ENCODE measurements at places on chromosomes 6 and 20.

GRCh38 chr6:100968949-100969348 lies 87.8 kb upstream of the ASCC3 start:
- DNase-seq = peak; percentile 31

DNA sequence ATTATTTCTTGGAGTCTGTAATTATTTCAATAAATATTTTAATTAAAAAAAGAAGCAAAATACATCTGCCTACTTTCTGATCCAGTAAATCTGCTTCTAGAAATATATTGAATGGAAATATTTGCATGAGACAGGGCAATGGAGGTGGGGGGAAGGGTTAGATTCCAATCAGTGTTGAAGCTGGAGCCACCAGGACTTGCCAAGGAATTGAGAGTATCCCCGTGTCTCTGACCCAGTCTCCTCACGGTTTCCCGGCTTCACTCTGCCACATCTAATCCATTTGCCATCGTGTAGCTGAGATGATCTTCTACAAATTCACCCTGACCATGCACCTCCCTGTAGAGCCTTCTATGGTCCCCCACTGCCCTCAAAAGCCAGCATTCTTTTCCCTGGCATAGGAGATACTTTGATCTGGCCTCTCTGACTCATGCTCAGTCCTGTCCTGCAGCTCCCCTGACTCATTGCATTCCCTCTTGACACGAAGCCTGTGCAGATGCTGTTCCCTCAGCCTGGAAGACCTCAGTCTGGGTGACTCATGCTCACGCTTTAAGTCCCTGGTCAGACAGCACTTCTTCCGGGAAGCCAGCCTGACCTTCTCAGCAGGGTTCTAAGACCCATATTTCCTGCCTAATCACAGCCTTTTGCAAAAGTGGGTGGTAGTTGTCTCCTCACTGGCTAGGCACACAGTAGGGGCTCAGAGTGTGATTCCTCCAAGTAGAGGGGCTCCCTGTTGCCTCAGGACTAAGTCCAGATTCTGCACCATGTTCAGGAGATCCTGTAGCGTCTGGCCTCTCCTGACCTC lies 23.0 kb upstream of the FKBP1A start:
- DNase-seq = no peak

DNA sequence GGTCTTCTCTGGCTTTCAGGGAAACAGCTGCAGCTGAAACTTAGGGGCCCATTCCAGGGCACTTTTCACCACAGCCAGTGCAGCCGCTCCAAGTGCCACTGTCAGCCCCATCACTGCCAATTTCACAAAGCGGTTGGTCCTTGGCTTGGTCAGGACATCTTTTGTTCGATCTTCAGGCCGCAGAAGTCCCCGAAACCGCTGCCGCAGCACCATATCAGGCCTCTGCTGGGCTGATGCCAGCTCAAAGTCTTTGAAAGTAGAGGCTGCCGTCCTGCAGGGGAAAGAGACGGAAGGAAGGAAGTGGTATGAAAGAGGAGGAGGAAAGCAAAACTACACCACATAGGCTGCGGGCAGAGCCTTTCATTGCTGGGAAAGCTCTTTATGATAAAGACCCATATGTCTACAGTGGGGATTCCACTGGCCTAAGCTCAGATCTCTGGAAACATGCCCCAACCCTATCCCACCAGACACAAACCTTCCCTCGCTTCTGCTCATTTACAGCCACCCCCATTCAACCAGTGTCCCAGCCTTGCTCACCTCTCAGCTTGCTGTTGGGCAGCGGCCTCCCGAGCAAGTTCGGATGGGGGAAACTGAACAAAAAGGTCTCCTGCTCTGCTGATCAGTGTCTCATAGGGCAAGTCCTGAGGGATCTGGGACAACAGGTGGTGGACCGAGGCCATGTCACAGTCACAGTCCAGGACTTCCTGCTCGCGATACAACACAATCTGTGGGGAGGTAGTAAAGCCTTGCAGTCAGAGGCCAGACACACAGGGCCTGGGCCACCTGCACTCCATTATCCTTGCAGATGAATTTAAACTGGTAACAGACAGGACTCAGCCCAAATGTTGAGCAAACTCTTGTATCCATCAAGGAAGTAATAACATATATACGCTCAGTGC lies 23.5 kb downstream of the TBC1D20 start:
- peak; percentile 86 for DNase-seq

DNA sequence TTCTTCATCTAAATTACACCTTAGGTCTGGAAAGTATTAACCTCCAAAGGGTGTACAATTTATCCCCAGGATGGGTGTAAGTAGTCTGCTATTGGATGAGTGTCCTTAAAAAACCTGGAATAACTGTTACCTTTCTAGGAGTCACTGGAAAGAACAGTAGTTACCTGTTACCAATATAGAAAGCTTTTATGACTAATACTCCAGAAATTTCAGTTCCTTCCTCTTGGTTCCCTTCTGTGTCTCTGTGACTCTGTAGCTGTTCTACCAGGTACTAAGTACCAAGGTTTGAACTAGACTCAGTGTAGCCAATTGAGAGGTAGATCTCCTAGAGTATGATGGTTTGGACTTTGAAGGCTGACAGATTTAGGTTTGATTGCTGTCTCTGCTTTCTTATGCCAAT lies 47.0 kb upstream of the TBX18 start:
- DNase-seq = no peak

DNA sequence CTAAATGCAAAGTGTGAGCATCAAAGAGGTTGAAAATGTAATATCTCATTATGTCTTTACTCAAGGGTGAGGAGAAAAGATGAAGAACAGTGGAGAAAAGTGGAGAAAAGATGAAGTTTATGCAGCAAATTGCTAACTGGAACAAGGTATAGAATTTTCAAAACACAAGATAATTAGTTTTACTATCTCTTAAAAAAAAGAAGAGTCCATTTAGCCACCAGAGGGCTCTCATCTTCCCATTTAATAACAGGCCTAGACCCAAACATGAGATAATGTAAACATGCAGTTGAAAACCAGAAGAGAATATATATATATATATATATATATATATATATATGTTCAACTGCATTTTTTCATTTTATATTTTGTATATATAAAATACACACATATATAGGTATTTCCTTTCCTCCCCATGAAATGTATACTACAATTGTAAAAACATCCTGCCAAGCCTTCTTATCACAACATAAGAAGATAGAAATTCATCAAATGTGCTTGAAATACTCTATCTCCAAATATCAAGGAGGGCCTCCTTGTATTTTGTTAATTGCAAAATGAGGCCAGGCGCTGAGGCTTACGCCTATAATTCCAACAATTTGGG lies 78.4 kb downstream of the ADTRP start:
- peak; percentile 49 for DNase-seq

- DNase-seq = peak; percentile 66
These were observed 123.0 kb downstream of the SLC16A10 start for GRCh38 chr6:111210194-111210728.

GRCh38 chr20:33561692-33562601 lies 72.1 kb downstream of the CBFA2T2 start:
- no peak for DNase-seq

DNA sequence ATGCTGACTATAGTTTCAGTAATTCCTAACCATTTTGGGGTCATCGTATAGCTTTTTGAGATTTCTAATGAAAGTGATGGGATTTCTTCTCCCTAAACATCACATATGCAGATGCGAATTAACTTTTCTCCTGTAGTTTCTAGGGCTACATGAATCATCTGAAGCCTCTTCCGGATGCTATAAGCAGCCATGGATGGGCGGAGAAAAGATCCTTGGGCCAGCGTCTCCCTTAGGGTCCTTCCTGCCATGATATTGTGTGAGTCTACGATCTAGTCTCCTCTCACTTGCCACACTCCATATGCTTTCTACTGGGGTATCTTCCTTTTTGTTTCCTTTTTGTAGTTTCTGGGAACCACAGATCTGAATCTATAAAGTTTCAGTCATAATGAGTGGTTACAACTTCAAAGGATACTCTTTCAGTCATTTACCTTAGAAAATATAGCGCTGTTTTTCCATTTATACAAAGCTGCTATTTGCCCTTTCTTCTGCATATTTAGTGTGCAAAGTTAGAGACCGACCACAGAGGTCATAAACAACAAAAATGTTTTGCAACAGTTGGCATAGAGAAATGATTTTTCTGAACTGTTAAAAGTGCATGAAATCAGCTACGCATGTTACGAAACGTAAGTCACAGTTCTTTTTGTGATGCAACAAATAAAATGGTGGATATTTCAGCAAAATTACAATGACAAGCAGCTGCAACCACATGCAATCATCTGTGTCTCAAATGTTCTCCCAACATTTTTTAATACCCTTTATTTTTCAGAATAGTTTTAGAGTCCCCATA lies 396.2 kb upstream of the SLC35B3 start:
- DNase-seq = no peak

GRCh38 chr6:96947055-96947454 lies 22.5 kb downstream of the KLHL32 start:
- DNase-seq = no peak

GRCh38 chr6:123904228-123904627 lies 100.6 kb downstream of the NKAIN2 start:
- DNase-seq = no peak

- DNase-seq = no peak
These were observed 81.7 kb upstream of the MAFB start for GRCh38 chr20:40770564-40771307.

GRCh38 chr20:34859367-34859766 lies 13.3 kb downstream of the GGT7 start:
- no peak for DNase-seq

DNA sequence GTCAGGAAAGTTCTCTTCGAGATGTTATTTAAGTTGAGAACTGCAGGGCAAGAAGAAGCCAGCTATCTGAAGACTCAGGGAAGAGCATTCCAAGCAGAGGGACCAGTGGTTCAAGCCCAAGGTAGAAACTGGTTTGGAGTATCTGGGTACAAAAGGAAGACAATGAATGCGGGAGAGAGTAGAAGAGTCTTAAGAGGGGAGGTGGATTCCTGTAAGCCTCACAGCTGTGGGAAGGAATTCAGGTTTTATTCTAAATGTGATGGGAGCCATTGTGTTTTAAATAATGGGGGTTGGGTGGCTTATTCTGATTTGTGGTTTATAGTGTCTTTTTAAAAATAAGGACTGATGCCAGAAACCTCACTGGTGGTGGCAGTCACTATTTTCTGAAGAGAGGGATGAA lies 37.6 kb upstream of the TENT5A start:
- no peak for DNase-seq

DNA sequence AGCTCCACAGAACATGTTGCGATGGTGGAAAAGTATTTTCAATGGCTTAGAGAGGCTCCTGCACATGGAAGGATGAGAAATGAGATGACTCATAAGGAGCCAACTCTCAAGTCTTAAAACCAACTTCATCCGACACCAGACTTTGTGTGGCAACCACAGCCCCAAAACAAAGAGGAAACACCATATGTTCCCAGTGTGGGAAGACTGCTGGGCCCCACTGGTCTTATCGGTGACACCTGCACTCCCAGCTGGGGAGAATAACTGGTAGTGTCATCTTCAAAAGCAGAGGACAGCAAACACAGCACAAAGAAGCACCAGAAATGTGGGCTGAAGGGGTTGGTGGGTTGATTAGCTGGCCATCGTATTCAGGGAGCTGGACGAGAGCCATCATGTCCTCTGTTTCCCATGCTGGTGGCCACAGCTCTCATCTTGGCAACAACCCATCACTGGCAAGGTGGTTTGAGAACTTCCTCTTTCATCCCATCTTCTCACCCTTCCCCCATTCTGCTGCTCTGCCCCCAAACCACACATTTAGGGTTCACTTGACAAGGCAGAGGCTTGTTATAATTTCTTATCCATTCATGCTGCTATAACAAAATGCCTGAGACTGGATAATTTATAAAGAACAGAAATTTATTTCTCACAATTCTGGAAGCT lies 46.0 kb upstream of the TASP1 start:
- peak; percentile 98 for DNase-seq

DNA sequence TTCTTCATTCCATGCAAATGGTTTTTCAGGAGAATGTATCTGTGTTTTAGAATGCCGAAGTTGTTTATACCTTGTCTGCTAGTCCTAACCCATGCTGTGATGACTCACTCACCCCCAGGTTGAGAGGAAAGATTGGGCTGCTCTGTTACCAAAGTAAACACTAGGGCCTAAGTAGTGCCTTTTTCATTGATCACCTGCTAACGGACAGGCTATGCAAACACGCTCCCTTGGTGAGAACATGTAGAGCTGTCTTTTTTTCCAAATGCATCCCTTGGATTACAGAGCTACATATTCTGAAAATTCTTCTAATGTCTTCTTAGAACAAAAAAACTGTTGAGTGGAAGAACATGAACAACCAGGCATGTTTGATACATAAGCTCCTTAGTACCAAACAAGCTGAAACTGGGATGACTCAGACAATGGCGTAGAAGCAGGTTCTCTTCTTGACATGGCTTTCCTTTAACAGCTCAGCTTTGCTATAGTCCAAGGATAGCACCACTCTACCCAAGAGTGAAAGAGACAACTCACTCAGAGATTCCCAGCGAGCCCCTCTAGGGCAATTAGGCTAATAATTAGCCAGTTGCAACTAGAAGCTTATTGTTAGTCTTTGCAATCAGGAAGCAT lies 20.5 kb downstream of the PERP start:
- DNase-seq = no peak

DNA sequence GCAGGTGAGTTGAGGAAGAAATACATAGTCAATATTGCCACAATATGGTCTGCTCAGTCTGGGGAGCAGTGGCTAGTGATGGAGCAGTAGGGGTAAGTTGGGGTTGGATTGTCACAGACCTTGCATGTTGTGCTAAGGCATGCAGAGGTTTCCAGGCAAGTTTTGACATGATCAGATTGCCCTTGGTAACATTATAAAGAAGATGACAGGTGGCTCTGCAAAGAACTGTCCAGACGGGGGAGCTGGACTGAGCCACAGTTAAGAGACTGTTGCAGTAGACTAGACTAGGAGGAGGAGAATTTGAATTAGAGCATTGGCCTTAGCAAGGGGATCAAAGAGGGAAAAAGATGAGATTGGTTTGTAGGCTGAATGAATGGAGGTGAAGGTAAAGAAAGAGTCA lies 23.4 kb downstream of the ATRN start:
- no peak for DNase-seq

GRCh38 chr20:52035977-52036376 lies 155.6 kb downstream of the ZFP64 start:
- no peak for DNase-seq

- no peak for DNase-seq
These were observed at the start of gene TUBB2B for GRCh38 chr6:3227363-3228045. TSS of gene TUBB2B (minus strand) at chr6:3227653. CDS start at chr6:3227543, 110 bp downstream.

- no peak for DNase-seq
These were observed 19.8 kb downstream of the FKBP5 start for GRCh38 chr6:35668744-35669450.

- DNase-seq = no peak
These were observed 347.5 kb downstream of the PRL start for GRCh38 chr6:21949211-21949801.

- no peak for DNase-seq
These were observed 63.0 kb downstream of the FNDC1 start for GRCh38 chr6:159232106-159232645.

DNA sequence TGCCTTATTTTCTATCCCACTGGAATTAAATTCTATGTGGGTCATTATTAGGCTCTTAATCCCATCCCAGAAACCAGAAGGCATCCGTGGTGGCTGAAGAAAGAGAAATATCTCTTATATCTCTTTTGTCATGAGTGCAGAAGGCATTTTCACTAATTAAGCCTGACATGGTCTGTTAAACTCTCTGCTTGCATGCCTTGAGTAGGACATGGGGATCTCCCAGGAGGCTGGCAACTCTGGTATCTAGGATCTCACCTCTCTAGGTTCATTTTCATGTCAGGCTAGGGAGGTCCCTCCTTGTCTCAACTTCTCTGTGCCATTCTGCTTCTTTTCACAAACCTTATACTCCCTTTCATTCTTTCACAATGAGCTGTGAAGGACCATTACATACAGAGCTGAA lies 25.3 kb upstream of the GPR63 start:
- no peak for DNase-seq

- no peak for DNase-seq
These were observed 48.5 kb downstream of the PYGB start for GRCh38 chr20:25296094-25297093.

Data from Jurkat, Clone E6-1 (cell line).